CD4-positive, alpha-beta T cell treated with Interleukin-17A for 1 hour (primary cell): ENCODE measurements at places on chromosomes 5 and 9.

DNA sequence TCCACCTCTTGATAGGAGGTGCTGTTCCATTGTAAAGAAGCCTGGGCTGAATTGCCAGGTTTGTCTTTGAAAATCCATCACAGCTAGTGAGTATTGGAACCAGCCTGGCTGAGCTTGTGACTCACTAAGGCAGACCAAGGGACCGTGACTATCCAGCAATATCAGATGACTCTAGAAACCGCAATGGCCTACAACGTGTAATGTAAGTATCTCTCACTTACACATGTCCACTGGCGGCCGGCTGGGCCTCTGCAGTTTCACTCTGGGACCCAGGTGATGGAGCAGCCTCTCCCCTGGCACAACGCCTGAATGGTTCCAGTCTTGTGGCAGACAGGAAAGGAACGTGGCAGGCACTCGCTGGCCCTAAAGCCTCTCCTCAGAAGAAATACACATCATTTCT lies 3.1 kb upstream of the HRH2 start:
- DNase-seq, result no peak

- DNase-seq, result no peak
Observed at GRCh38 chr9:114112778-114113584, 13.9 kb upstream of the KIF12 start.

- no peak for DNase-seq
Observed at GRCh38 chr5:156778139-156778706, 71.9 kb upstream of the PPP1R2B start.

- no peak for DNase-seq
Observed at GRCh38 chr9:131062969-131063368, 33.4 kb upstream of the AIF1L start.

DNA sequence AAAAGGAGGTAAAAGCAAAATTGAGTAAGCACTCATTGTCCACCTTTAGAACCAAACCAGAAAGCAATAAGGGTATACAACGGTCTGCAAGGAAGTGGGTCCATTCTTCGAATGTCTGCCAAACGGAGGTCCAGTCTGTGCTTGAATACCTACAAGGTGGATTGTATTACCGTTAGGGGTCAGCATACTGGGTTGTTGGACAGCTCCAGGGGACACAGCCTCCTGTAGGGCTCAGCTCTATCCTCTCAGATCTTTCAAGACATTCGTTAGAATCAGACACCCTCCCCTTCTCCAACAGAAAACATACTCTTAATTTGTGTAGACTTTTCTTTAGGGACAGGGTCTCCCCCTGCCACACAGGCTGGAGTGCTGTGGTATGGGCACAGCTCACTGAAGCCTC lies 5.5 kb downstream of the ASTN2 start:
- DNase-seq, result no peak

DNA sequence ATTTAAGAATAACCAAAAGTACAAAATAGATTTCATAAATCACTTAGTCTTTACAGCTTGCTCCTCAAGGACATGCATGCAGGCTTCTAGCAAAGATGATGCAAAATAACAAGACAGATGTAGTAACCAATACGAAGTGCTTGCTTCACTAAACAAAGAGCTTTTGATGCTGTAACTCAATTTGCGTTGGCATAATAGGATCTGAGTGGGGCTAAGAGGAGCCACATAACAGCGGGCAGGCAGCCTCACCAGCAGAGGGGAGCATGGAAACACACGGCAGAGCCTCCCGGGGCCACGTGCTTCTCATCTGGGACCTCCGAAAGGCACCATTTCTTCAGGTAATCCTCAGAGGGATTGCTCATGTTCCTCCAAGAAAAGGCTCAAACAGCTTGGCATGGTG lies 139.7 kb downstream of the C5orf15 start:
- DNase-seq, result no peak

- no peak for DNase-seq
Observed at GRCh38 chr5:156556666-156557406, 229.9 kb downstream of the SGCD start.

GRCh38 chr9:98097836-98098235 lies 21.2 kb downstream of the TRIM14 start:
- DNase-seq, result peak; percentile 67

DNA sequence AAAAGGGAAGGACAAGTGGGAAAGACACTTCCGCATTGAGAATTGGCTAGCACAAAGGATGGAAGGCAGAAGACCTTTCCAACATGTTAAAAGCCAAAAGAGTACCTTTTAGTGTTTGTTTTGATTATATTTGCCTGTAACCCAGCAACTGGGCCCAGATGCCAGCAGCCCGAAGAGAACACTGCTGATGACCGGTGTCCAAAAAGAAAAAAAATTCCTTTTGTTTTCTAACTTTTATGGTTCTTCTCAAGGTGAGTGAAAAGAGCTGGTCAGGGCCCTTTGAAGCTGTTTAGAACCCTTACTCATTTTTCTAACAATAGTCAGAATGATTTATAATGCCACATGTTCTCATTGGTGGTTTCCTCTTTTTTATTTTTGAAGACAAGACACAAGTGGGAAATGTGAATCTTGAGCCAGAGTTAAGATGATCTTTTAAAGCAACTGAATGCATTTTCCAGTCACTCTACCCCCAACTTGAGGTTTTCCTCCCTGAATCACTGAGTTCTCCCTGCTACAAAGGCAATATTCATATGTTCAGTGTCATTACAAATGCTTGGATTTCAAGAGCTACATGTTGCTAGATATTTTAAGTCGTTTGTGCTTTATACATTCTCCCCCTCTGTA lies 32.3 kb upstream of the ZNF462 start:
- DNase-seq, result no peak

DNA sequence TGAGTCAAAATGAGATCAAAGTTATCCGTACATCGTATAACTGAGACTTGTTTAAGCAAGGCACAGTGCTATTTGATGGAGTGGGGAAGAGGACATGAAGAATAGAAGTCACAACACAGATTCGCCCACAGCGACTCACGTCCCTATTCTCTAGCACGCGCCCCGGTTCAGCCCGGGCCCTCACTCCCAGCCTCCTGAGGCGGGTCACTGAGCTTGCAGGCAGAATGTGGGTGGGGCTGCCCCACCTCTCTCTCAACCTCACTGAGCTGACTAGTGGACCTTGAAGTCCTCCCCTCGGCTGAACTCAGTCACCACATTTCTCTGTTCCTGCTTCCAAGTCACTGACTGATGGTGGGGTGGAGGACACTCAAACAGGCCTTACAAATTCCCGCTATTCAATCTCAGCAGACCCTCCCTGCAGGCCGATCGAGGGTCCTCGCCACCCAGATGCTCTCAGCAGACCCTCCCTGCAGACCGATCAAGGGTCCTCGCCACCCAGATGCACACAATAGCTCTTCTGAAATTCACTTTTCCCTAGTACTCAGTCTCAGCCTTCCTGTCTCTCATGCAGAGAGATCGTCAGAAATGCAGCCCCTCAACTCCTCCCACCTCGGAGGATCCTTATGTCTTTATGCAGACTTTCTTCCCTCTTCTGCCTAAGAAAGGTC lies 12.9 kb downstream of the GLDC start:
- DNase-seq, result no peak
